ENCODE measurements at places on chromosomes 5 and 9.

- DNase-seq: no peak
Measured at GRCh38 chr5:176888016-176888864, 10.9 kb downstream of the HK3 start.

DNA sequence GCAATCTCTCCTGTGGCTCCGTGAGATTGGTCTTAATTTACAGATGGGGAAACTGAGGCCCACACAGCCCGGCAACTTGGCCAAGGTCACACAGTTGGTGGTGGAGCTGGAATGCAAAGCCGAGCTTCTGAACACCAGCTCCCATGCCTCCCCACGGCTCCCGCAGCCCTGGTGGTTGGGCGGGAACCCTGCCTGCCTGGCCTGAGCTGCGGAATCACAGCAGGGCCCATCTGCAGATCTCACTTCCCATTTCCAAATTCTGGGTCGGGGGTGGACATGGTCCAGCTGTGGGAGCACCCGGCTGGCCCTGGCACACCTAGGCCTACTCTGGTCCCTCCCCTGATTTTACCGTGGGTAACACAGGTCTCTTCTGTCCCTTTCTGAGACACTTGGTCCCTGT lies 35.3 kb upstream of the PHYKPL start:
- DNase-seq: no peak

GRCh38 chr5:113293975-113294310 lies 140.8 kb downstream of the TSSK1B start:
- no peak for DNase-seq

DNA sequence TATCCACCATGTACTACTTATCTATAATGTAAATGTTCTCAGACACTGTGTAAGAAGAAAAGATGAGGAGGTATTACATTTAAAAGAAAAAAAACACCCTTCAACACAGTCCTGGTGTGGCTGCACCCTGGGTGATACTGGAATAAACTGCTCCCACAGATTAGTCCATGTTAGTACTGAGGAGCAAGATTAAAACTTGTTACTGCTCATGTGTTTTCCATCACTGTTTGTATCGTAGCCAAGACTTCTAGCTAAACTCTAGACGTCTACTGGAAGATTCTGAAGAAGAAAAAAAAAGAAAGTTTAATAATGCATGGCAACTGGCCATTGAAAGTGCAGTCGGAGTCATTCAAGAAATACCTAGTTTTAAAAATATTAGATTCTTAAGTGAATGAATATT lies at the start of gene ASPN:
TSS of gene ASPN (minus strand) at position 178 of the 400 bp plus-strand sequence.
- no peak for DNase-seq

- DNase-seq: no peak
Measured at GRCh38 chr9:35871545-35871944, 1.3 kb upstream of the OR13J1 start.

DNA sequence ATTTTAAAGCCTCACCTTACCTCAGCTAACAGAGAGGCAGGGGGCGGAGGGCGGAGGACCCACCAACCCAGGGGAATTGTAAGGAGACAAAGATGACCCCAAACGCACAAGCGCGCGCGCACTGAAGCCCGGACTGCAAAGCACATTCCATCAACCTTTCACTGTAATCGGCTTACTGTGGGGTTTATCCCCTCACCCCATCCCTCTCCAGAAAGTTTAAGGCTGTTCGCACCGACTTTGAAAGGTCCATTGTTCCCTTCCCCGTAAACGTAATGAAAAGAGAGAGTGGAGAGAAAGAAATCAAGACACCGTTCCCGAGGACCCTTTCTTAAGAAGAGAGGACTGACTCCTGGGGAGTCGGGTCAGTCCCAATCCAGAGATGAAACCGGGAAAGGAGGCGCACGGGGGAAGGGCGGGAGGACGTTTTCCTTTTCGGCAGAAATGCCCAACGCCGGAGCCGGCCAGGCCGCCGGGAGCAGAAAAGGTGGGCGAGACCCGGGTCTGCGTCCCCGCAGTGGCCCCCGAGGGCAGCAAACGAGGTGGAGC lies 464 bp downstream of the CEMIP2 start:
- no peak for DNase-seq

GRCh38 chr5:1073239-1074102 lies 38.4 kb downstream of the SLC12A7 start:
- DNase-seq: no peak

GRCh38 chr5:117010574-117010973 lies 436.0 kb upstream of the SEMA6A start:
- no peak for DNase-seq

- DNase-seq: no peak
Measured at GRCh38 chr9:26604076-26604662, 288.4 kb downstream of the CAAP1 start.

- DNase-seq: no peak
Measured at GRCh38 chr9:99112750-99113413, 8.0 kb downstream of the TGFBR1 start.
